ENCODE measurements at places on chromosomes 2 and 18.

GRCh38 chr18:47311585-47311984 is 60.1 kb upstream of the SKOR2 start:
- DNase-seq, result no peak

- no peak for DNase-seq
These were observed 79.6 kb upstream of the DNMT3A start for GRCh38 chr2:25421289-25421688.

GRCh38 chr2:238987352-238987981 is 139.6 kb downstream of the TWIST2 start:
- DNase-seq, result no peak

DNA sequence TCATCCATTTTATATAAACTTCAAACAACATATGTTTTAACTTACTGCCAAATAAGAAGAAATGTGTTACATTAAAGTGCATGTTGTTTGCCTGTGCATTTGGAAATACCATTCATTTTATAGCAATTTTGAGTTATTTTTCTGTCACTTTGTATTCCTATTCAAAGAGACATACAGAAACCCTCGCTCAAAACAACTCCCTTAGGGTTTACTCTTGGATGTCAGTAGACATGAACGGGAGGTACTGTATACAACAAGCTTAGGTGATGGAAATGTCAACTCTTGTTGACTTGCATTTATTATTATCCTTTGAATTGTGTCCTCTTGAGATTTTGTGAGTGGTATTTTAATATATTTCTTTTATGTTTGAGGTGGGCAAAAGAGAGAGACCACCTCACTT is 132.3 kb downstream of the CAMKMT start:
- DNase-seq, result no peak
